ENCODE measurements at places on chromosomes 1 and 21. TPM values are rescaled to one million over a fixed set of nuclear protein-coding genes. Genes with fewer than 3 reads are reported as not detected.

- peaks cover 8% of the 10 kb centered on the region for H3K27me3 ChIP-seq
- no peak for DNase-seq
- no peaks in the 10 kb centered on the region for H3K4me1 ChIP-seq
- no peaks in the 10 kb centered on the region for H3K36me3 ChIP-seq
- no peak overlapping the region for H3K4me3 ChIP-seq
Measured at GRCh38 chr1:201295346-201295745, 12.0 kb downstream of the PKP1 start.

DNA sequence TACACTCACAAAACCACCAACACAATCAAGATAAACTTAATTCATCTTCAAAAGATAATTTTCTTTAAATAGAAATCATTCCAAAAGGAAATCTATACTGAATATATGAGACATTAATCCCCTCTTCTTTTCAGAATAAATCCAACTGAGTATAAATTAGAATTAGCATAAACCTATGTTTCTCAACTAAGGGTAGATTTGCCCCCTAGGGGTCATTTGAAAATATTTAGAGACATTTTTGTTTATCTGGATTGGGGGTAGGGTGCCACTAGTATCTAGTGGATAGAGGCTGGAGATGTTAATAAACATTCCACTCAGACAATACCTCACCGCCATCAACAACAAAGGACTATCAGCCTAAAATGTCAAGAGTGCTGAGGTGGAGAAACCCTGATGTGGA, 6.5 kb upstream of the TNFSF4 start:
- no peak overlapping the region for H3K4me3 ChIP-seq
- no peaks in the 10 kb centered on the region for H3K36me3 ChIP-seq
- no peak for DNase-seq
- no peak overlapping the region for H3K27ac ChIP-seq

- H3K36me3 ChIP-seq: no peaks in the 10 kb centered on the region
- H3K27ac ChIP-seq: no peak overlapping the region
- no peak overlapping the region for H3K4me3 ChIP-seq
- no peak for DNase-seq
- H3K4me1 ChIP-seq: 0 out of 2 replicates have a peak, but pooled peaks cover 4% of the 10 kb centered on the region
Measured at GRCh38 chr1:110618668-110619067, 12.5 kb upstream of the KCNA2 start.

Gene OR2AK2
- not detected for total RNA-seq

Gene TRAF3IP3
- 0.67 TPM for total RNA-seq

Gene NLRP3
- 0.33 TPM for total RNA-seq
